Peyer's patch (tissue), 4 donors: ENCODE measurements at places on chromosomes 6 and 20. TPM values are rescaled to one million over a fixed set of nuclear protein-coding genes. Genes with fewer than 3 reads are reported as not detected.

GRCh38 chr20:64106981-64107735 is at the start of gene NPBWR2:
Gene NPBWR2 (minus strand): TSS chr20:64107565. CDS start chr20:64106831, 734 bp downstream.
- DNase-seq = peak; percentile 40

- DNase-seq = no peak
Observed at GRCh38 chr6:143741480-143741879, 63.7 kb downstream of the PHACTR2 start.

DNA sequence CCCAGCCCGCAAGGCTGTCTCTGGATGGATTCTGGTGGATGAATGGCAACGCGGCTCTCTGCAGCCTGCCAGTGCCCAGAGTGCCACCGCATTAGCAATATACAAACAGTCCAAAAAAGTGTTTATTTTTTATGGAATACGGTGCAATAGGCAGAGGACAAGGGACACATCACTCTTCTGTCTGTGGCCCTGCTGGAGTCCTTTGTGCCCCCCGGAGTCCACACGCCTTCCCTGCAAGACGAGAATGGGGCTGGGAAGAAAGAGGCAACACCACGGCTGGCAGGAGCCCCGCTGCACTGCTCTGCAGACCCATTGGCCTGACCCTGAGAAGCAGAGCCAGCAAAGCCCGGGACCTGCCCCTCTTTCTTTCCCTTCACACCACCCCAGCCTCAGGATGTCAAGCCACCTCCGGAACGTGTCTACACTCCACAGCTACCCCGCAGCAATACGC is 196.3 kb downstream of the SYNDIG1 start:
- DNase-seq = peak; percentile 11

Gene ULBP2
- total RNA-seq = not detected

DNA sequence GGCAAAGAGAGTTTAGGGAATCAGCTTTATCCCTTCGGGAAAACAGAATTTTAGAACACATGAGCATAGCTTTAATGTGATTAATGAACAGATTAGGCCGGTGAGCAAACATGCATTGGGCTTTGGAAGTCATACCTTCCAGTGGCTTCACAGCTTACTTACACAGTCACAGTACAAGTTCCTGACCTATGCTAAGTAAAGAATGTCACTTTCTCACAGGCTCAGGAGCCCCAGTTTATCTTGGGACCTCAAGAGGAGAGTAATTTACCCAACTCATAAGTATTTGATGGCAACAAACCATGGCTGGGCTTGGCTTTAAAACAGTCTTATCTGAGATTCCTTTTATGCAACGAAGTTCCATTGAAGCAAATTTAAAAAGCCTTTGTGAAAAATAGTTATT is 195.9 kb downstream of the AKAP7 start:
- DNase-seq = no peak

GRCh38 chr6:124223611-124224345 is 420.1 kb downstream of the NKAIN2 start:
- DNase-seq = no peak

GRCh38 chr6:43077333-43077809 is 1.3 kb downstream of the PTK7 start:
- no peak for DNase-seq

- DNase-seq = no peak
Observed at GRCh38 chr20:2283706-2284423, 11.9 kb upstream of the TGM3 start.

Gene C20orf202
- not detected for total RNA-seq

DNA sequence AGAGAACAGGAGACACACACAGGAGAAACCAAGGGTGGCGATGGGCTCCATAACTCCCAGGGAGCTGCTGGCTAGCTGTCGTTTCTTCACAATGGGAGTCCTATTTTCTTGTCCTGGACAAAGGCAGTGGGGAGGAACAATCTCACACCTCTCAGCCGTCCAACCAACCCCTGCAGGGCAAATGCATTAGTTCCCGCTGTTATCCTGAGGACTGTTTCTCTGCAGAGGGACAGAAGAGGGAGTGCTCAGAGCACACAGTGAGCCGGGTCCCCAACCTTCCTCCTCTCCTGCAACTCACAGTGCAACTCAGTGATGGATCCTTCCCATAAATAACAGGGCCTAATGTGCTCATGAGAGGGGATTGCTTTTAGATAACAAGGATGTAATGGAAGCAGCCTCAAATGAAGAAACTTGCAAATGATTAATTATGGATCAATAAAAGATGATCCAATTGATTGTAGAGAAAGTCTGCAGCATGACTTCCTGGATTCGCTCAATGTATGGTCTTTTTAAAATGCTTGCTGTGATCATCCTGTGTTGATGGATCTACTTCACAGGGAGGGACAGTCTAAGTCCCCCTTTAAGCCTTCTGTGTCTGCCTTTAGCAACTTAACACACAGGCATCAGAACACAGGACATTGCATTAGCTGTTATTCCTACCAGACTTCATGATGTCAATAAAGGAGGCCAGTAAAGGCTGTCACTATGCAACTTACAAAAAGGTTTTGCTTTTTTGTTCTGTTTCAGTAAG is 453.4 kb upstream of the AGPAT4 start:
- no peak for DNase-seq

- DNase-seq = no peak
Observed at GRCh38 chr20:40813029-40813431, 124.0 kb upstream of the MAFB start.

Gene PBOV1
- total RNA-seq = not detected

GRCh38 chr20:5143851-5144250 is 17.0 kb downstream of the CDS2 start:
- no peak for DNase-seq

Gene MATN4
- not detected for total RNA-seq

- DNase-seq = no peak
Observed at GRCh38 chr6:31351033-31351380, 6.0 kb downstream of the HLA-B start.

Gene TMEM14A
- total RNA-seq = 28.8 TPM

DNA sequence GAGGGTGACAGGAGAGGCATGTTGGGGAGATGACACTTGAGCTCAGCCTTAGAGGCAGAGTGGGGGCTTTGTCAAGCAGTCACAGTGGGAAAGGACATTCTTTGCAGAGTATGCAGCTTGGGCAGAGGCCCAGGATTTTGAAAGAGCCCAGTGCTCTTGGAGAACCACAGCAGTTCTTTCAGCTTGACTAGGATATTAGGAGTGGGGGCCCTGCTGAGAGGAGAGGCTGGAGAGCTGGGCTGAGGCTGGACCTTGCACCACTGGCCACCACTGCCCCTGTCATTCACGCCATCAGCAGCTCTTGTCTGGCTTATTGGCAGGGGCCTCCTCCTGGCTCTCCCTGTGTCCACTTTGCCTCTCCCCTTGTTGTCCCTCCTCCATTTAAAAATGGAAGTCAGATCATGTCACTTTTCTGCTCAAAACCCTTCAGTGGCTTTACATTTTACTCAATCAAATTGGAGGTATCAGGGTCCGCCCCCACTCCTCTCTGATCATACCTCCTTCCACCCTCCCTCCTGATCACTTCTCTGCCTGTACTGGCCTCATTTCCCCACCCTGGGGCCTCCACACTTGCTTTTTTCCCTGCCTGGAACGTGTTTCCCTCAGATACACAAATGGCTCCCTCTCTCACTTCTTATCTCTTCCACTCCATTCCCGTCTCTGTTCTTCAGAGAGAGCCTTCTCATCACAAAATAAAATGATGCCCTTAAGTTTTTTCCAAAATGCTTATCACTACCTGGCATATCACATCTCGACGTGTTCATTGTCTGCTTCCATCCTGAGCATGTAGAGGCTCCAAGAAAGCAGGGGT is 10.5 kb downstream of the MANBAL start:
- no peak for DNase-seq

DNA sequence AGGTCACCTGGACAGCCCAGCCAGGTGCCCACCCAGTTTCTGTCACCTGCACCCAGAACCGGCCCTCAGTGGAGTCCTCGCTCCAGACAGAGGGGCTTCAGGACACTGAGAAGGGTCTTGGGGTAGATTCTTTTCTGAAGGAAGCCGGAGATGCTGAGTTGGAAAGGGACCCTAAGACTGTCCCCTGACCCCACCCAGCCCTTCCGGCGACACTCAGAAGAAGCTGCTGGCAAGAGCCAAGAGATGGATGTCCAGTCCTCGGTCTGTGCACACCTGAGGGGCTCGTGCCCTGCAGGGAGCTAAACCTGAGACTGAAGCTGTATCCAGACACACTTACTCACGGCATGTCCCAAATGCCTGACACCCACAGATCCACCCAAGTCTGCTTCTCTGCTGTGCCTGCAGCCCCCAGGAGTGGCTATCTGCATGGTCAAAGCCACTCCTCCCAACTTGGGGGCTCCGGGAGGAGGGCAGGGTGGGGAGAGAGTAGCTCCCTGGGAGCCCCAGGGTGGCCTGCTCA is 20.2 kb downstream of the NTSR1 start:
- no peak for DNase-seq

Gene PRSS16
- total RNA-seq = 29.4 TPM

Gene SLC35D3
- not detected for total RNA-seq

Gene XKR7
- total RNA-seq = 0.38 TPM

Gene MYO6
- 65.2 TPM for total RNA-seq

GRCh38 chr20:32447136-32448027 is 89.3 kb downstream of the ASXL1 start:
- peak; percentile 41 for DNase-seq

Gene FAM110A
- 15.7 TPM for total RNA-seq

DNA sequence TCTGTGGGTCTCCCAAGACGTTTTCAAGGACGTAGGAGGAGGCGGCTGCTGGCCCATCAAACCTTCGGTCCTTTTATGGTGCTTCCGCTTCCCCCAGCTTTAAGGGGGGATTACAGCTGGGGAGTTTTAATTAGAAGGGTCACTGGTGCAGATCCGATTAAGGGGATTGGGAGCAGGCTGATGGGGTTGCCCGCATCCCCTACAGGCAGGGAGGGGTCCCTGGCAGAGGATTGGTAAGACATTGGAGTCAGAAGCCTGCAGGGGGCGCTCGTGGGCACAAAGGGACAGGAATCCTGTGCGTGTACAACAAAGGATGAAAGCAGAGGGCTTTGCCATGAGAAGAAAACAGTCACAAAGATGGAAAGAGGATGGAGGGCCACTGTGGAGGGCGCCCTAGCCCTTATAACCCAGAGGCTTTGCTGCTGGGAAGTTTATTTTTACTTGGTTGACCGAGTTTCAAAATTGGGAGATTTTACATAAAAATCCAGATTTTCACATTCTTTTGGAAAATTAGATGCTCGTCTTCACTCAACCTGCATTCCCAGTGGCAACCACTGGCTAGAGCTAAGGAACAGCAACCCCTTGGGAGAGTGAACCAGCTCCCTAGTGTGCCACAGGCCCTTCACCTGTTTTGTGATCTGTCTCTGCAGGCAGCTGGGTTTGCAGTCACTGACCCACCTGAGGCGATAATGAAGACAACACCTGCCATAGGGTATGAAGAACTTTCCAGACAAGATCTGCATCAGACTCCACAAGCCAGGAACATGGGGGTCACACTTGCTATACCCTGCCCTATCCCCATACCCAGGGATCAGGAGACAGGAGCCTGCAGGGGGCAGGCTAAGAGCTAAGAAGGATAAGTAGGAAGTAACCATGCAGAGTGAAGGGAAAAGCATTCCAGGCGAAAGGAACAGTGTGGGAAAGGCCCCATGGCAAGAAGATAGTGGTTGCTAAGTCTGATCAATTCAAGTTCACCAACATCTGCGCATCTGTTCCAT is 97.7 kb downstream of the KCNB1 start:
- peak; percentile 23 for DNase-seq

DNA sequence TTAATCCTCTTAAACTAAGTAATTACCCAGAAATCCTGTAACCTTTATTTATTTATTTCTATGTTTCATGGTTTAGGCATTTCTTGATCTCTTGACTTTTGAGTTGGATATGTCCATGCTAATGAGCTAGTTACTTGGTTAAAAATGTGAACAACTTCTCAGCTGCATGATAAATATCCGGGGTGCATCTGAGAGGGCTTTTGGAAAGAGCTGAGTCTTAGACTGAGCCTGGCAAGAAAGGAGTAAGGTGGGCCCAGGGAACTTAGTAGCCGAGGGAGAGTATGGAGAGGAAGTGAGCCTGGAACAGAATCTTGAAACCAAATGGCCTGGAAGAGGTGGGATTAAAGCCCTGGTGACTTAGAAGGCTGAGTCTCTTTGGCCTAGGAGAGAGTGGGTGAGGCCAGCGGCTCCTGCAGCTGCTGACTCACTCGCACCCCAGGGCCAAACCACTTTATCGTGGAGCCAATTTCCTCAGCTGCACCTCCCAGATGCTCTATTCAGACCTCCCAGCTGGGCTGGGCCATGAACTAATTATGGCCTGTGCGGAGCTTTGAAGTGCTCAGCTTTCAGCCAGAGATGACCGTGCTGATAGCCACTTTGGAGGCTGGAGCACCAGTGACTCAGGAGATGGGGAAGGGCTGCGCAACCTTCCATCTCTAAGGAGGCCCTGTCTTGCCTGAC is 19.1 kb downstream of the TGM3 start:
- no peak for DNase-seq

Gene MACROD2
- total RNA-seq = 7.3 TPM

Gene HLA-DOB
- total RNA-seq = 5.1 TPM

GRCh38 chr20:19361790-19362189 is 149.3 kb downstream of the SLC24A3 start:
- DNase-seq = no peak

DNA sequence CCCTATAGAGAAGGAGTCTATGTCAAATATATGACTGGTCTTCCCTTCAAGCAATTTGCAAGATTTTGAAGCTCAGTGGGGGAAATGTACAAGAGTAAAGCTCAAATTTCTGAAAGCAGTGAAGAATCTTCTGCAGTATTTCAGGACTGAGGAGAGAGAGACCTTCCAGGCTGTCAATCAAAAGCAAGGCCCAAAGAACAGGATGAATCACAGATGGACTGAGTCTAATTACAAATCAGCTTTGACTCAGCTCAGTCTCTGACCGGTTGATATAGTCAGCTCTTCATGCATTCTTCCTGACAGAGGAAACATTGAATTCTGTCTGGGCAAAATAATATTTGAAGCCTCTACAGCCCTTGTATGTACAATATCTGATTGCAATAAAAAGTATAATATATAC is 7.7 kb upstream of the HTR1B start:
- DNase-seq = no peak

GRCh38 chr6:144718431-144718830 is 433.3 kb downstream of the UTRN start:
- DNase-seq = no peak

Gene JPH2
- 8.0 TPM for total RNA-seq

Gene CALHM5
- total RNA-seq = not detected

DNA sequence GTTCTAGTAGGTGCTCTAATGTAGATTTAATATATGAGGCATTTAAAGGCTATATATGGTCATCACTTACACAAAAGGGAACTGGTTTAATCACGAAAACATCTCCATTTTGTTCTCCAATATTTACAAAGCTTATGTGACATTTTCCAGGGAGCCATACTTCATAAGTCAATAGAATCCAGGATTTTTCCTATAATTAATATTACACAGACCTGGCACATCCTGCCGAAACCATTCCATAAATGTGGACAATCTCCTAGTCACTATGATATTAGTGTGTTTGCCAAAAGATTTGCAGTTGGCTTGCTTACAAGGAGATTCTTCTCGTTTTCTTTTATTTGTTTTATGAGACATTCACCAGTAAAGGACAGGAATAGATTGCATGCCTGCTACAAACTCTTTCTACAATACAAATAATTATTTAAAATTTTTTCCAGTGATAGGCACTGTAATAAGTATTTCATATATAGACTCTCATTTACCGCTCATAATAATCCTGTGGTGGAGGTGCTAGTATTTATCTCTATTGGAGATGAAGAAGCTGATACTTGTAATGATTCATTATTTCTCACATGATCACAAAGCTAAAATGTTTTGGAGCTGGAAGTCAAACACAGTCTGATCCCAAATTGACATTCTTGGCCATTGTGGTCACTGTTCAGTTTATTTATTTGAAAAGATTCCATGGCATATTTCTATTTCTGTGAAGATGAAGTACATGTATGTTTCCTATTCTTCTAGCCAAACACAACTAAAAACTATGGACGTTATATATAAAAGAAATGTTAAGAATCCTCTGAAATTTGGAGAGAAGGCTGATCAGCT is 597.0 kb downstream of the HTR1B start:
- DNase-seq = no peak

Gene TP53INP2
- total RNA-seq = 35.6 TPM
